ENCODE measurements at places on chromosomes 2 and 18.

DNA sequence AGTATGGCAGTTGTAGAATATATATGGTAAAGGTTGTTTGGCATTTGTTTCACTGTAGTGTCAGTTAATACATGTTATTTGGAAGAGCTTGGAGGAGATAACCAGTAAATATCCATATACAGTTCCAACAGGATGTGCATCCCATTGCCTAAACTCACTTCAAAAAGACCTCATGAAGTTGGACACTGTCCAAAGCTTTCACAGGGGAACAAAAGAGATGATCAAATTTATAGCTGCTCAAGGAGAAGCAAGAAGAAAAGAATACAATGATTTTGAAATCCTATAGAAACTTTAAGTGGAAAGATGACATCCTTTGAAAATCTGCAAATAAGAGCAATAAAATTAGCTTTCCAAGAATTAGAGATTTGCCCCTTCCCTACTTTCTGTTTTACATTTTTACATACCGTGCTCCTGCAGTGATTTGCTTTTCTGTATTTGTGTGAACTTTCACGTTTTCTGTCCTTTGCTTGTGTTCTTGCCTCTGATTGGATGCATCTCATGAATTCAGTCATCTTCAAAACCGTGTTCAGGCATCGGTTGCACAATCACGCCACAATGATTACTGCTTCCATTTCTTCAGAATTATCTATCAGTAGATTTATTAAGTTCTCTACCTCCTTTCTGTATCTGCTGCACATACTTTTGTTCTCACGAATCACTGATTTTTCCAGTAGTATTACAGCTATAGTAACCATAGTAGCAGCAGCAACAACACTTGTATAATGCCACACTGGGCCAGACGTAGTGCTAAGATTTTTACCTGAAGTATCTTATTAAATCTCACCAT, 83.8 kb downstream of the PARD3B start:
- DNase-seq = no peak

DNA sequence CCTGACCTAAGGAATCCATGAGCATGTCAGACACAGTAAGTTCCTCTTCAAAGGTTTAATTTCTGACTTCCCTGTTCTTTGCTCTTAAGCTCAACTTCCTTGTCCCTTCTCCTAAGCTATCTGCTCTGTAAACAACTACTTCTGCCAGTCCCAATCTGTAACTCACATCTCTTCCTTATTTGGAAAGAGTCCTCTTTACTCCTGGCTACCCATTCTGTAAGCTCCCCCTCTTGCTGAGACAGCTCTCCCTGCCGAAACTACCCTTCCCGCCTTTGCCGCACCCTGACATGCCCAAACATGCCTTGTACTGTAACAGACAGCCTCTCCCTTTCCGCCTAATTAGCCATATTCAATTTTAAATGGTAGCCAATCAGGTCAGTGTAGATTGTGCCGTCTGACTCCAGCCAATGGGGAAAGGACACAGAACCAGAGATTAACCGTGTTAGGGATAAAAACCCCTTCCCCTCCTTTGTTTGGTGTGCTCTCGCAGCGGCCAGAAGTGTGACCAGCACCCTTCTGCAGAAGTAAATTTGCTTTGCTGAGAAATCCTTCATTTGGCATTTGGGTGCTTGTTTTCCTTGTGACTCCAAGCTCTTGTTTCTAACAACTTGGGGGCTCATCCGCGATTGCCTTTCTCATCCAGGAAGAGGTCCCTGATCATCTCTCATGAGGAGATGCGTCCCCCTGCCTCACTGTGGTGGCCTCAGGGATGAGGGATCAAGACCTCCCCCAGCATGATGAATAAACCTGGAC, 49.0 kb downstream of the PIAS2 start:
- peak; percentile 37 for DNase-seq

- DNase-seq = no peak
These were observed 626.7 kb downstream of the IRS1 start for GRCh38 chr2:226172939-226173338.

- DNase-seq = no peak
These were observed 255.1 kb upstream of the ETAA1 start for GRCh38 chr2:67142071-67142470.

- DNase-seq = no peak
These were observed 133.5 kb upstream of the HAAO start for GRCh38 chr2:42925742-42926433.
